Activated gamma-delta T cell (primary cell): ENCODE measurements at places on chromosomes 5 and 9.

- DNase-seq = no peak
Measured at GRCh38 chr5:43336159-43336558, 22.9 kb upstream of the HMGCS1 start.

DNA sequence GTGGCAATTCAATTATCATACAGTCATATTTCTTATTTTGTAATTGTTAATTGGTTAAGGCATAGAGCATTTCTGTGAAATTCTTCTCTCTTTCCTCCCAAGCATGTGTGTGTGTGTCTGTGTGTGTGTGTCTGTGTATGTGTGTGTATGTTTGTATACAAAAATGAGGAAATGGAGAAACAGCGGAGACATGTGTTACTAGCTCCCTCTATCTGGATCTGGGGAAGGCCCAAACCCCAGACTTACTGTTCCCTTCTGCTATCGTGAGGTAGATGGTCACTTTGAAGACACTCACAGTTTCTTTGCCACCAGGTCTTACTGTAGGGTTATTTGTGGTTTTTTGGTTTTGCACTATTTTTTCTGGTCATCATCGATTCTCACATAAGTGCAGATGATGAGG lies 11.4 kb upstream of the C5orf63 start:
- DNase-seq = no peak

- no peak for DNase-seq
Measured at GRCh38 chr9:127777368-127777980, 992 bp downstream of the SH2D3C start.

- no peak for DNase-seq
Measured at GRCh38 chr5:31100047-31100575, 93.4 kb upstream of the CDH6 start.

DNA sequence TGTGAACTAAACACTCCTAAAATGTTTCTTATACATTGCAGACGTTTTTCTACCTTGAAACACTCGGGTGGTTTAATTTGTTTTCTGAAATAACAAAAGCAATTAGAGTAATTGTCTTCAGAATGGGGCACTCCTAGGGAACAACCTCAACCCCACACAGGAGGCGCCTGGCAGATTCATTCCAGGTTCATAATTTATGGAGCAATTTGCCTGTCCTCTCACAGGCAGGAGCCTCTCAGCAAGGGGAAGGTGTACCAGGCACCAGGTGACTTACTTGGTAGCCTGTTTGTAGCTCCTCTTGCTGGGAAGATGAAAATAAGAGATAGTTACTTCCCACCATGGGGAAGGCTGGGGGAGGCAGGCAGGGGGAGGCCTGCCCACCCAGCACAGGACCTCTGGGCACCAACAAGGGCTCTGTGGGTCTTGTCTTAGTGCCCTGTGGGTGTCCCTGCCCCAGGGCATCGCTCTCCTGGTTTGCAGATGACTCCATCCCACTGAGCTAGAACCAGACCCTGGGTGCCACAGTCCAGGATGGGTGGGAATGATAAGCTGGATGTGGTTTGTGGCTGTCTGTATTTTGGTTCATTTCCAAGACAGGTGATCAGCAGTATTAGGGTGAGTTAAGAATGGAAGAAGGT lies 144.4 kb downstream of the FSTL4 start:
- DNase-seq = no peak

DNA sequence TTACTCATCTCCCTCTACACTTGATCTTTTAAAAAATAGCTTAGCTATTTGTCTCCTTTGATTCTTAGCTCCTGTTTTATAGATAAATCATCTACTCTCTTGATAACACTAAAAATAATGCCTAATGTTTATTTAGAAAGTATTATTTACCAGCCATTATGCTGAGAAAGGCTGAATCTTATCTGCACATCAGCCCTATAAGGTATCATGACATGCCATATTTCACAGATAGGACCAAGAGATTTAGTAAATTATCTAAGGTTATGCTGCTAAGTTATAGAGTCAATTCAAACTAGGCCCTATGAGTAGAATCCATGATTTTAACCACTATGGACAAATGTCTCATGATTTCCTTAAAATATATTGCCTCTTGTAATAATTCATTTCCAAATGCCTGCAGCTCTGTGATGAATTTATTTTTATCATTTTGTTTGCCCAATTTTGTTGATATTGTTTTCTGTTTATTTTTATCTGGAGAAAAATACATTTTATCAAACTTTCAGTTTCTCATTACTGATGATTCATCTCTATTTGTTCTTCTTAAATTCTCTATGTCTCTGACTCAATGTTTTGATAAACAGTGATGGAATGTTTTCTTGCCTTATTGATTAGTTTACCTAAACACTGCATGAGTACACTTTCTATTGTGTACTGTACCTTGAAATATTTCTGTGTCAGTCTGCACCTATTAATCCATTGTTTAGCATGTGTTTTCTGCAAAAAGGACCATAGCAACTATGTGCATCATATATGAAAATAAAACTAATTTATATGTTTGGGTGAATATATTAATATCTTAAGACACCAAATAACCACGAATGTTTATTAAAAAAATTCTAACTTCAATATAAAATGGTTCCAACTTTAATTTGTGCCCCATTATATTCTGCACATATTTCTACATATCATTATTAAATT lies 300.8 kb downstream of the CDH9 start:
- no peak for DNase-seq

DNA sequence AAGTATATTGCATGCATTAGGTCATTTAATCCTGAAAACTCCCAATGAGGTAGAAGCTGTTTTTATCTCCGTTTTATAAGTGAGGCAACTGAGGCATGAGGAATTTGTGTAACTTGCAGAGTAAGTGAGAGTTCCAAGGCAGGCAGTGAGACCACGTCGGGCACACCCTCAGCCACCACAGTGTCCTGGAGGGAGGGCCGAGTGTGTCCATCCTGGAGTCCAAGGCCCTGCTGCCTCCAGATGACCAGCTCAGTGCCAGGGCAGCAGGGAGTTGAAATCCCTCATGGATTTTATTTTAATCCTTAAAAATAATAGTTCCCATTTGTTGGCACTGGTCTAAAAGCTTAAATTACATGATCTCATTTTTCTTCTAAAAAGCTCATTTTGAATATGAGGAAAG lies 104.6 kb upstream of the SMIM23 start:
- no peak for DNase-seq

- DNase-seq = no peak
Measured at GRCh38 chr5:86546582-86546981, 71.2 kb upstream of the COX7C start.

GRCh38 chr5:176608937-176609723 lies 826 bp downstream of the GPRIN1 start:
- no peak for DNase-seq

GRCh38 chr5:62585751-62586150 lies 7.1 kb downstream of the LRRC70 start:
- DNase-seq = no peak

DNA sequence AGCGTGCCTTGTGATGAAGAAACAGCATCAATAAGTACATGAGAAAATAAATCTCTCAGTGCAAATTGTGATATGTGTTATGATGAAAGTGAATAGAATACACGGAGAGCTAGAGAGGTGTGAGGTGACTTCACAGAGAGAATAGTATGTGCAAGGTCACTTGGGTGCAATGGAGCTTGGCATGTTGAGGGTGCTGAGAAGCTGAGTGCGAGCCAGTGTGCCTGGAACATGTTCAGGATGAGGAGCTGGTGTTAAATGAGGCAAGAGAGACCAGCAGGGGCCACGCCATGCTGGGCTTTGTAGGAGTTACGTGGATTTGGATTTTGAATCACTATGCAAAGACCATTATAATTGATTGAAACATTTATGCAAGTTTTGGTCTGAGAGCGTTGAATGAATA lies 12.8 kb upstream of the RPS23 start:
- DNase-seq = no peak

DNA sequence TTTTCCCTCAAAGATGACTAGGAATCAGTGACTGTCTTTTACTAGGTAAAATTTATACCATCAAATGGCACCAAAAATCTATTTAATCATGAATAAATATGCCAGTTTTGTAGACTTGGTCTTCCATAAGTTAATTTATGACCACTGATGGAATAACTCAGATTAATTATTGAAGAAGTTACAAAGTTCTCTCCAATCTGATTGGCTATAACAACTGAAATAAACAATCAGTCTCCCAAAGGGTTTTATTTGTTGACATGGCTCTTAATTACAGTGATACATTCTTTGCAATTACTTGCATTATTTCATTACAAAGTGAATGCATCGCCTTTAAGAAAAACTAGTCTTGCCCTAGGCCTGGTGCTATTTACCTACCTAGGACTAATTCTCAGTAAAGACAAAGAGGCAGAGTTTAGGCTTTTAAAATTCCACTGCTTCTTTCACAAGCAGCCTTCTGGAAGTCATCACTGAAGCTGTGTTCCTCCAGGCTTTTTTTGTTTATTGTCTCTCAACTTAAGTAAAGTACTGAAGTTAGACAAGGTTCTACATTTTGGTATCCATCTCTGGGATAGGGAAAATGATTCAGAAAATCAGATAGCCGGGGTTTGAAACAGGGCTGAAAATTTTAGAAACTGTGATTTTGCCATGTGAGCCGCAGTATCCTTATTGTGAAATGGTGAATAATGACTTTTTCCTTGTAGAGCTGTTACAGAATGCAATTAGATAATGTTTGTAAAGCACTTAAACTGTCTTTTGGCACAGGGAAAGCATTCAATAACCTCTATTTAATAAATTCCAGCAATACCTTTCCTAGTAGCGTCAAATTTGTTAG lies 2.5 kb downstream of the STOM start:
- no peak for DNase-seq

- no peak for DNase-seq
Measured at GRCh38 chr5:154296525-154297159, 106.1 kb downstream of the GALNT10 start.

DNA sequence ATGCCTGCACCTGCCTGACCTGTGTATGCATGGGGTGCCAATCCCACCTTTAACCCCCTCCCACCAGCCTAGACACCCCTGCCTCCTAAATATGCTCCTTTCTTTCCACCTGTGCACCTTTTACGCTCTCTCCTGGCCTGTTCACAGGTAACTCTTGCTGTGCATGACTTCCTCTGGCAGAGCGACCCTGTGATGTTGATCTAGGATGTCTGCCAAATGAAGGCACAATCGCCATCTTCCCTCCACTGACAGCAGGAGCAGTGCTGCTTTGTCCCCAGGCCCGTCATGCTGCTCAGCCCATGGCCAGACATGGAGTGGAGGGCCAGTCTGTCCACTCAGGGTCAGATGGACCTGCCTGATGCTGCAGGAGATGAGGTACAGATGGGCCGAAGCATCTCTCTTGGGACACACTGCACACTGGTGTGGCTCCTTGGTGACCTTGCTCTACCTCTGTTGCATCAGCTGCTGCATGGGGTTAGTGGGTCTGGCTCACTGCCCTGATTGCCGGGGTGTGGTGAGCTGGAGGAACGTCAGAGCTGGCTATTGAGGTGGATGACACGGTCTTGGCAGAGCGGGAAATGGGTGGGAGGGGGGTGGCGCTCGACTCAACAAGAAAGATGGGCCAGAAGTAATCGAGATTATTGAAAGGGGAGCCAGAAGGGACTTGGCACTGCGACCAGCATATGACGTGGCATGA lies 101.7 kb upstream of the PITX1 start:
- no peak for DNase-seq

DNA sequence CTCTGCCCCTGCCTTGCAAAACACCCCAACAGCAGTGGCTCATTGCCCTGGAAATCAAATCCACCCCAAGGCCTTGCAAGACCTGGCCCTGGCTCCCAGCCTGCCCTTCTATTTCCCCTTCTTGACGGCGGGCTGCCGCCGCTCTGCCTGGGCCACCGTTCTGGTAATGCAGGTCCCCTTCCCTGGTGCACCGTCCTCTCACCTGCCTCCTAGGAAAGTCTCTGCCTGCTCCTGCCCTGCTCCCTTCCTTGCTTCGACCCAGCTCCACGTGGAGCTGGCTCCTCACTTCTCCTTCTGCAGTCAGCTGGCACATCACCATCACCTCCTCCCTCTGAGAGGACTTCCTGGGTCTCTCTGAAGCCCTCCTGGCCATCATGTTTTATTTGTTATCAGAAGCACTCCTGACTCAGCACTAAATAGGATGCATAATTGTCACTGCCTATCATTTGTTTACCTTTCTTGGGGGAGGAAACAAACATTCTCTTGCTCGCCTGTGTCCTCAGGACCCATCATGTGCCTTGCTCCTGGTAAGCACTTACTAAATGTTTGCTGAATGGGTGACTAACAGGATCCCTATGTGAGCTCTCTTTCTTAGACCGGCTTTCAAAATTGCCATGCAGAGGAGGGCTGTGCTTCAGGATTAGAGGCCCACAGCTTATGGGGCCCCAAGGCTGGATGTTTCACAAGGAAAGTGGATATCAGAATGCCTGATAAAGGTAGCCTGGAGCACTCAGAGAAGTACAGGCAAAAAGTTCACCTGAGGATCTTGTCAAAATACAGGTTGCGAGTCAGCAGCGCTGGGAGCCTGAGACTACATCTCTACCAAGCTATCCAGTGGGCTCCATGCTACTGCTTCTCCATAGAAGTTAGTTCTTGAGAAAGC lies 19.6 kb upstream of the C5orf47 start:
- no peak for DNase-seq

DNA sequence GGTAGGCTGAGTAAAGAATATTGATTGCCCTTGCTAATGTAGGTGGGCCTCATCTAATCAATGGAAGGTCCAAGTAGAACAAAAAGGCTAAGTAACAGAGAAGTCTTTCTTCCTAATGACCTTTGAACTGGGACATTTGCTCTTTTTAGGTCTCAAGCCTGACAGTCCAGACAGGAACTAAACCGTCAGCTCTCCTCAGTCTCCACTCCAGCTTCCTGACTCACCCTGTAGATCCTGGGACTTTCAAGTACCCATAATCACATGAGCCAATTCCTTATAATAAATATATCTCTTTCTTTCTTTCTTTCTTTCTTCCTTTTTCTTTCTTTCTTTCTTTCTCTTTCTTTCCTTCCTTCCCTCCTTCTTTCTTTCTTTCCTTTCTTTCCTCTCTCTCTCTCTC lies 479.5 kb upstream of the PAPPA start:
- DNase-seq = no peak

DNA sequence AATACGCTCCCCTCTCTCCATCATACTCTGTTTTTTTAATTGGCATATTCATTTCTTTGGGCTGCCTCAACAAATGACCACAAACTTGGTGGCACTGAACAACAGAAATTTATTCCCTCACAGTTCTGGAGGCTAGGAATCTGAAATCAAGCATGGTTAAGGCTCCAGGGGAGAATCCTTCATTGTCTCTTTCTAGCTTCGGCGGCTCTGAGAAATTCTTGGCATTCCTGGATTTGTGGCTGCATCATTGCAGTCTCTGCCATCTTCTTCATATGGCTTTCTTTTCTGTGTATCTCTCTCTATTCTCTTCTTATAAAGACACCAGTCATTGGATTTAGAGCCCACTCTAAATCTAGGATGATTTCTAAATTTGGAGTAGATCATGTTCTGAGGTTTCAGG lies 10.9 kb upstream of the SLC24A2 start:
- DNase-seq = no peak

- no peak for DNase-seq
Measured at GRCh38 chr9:94210616-94211603, 48.2 kb upstream of the ZNF169 start.

DNA sequence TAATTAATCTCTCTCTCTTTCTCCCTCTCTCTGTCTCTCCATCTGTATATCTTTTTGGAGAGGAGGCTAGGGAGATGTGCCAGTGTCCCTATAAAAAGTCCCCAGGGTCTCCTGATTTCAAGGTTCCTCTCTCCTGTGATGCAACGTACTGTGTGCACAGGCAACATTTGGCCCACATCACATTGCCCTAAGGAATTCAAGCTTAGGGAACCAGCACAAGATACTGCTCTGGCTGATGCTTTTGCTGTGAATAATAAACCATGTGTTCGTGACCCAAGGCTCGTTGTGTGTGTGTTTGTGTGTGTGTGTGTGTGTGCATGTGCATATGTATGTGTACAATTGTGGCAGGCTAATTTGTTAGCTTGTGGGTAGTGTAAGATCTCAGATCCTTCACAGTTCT lies 9.7 kb downstream of the SPATA9 start:
- no peak for DNase-seq
